ENCODE measurements at places on chromosomes 11 and 22. TPM values are rescaled to one million over a fixed set of nuclear protein-coding genes. Genes with fewer than 3 reads are reported as not detected.

HTR3B gene
- not detected for total RNA-seq

DCHS1 gene
- 0.96 TPM for total RNA-seq

APOBEC3H gene
- total RNA-seq, result 11.0 TPM

MYO7A gene
- total RNA-seq, result 0.20 TPM

C11orf87 gene
- total RNA-seq, result not detected

TRIM48 gene
- total RNA-seq, result not detected

PRDX5 gene
- 126 TPM for total RNA-seq

HEPHL1 gene
- total RNA-seq, result not detected

YAP1 gene
- 0.42 TPM for total RNA-seq

CENATAC gene
- 29.1 TPM for total RNA-seq

MFRP gene
- not detected for total RNA-seq

APOA1 gene
- total RNA-seq, result 0.48 TPM

TMEM132A gene
- 0.68 TPM for total RNA-seq

ZW10 gene
- 24.7 TPM for total RNA-seq

APOL4 gene
- 0.46 TPM for total RNA-seq

RAPSN gene
- total RNA-seq, result 0.79 TPM

MTMR2 gene
- total RNA-seq, result 46.4 TPM

NXPE1 gene
- total RNA-seq, result not detected

CTSC gene
- total RNA-seq, result 132 TPM

FAT3 gene
- total RNA-seq, result not detected

GLB1L2 gene
- 9.5 TPM for total RNA-seq

CABP4 gene
- 0.28 TPM for total RNA-seq

OR52I1 gene
- total RNA-seq, result not detected

CSTPP1 gene
- 16.9 TPM for total RNA-seq

MEI1 gene
- 36.3 TPM for total RNA-seq

NTM gene
- not detected for total RNA-seq

KDELR3 gene
- 0.33 TPM for total RNA-seq

OR8U1 gene
- not detected for total RNA-seq

MRPL48 gene
- 66.7 TPM for total RNA-seq

DDB1 gene
- 307 TPM for total RNA-seq

CD3E gene
- total RNA-seq, result 534 TPM

CECR2 gene
- total RNA-seq, result not detected

DNAJC24 gene
- 25.9 TPM for total RNA-seq

Measured in CD8-positive, alpha-beta memory T cell (primary cell).